Mucosa of descending colon (tissue), 3 donors: ENCODE measurements at places on chromosomes 1 and 21. TPM values are rescaled to one million over a fixed set of nuclear protein-coding genes. Genes with fewer than 3 reads are reported as not detected.

DNA sequence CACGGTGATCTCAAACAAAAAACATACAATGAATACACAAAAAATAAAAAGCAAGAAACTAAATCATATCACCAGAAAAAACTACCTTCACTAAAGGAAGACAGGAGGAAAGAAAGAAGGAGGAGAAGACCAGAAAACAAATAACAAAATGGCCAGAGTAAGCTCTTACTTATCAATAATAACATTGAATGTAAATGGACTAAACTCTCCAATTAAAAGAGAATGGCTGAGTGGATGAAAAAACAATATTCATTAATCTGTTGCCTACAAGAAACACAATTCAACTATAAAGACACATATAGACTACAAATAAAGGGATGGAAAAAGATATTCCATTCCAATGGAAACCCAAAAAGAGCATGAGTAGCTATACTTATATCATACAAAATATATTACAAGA lies 27.2 kb downstream of the LRIF1 start:
- no peak for DNase-seq

KDF1 gene
- 27.0 TPM for total RNA-seq

DNASE2B gene
- 1.0 TPM for total RNA-seq

DNA sequence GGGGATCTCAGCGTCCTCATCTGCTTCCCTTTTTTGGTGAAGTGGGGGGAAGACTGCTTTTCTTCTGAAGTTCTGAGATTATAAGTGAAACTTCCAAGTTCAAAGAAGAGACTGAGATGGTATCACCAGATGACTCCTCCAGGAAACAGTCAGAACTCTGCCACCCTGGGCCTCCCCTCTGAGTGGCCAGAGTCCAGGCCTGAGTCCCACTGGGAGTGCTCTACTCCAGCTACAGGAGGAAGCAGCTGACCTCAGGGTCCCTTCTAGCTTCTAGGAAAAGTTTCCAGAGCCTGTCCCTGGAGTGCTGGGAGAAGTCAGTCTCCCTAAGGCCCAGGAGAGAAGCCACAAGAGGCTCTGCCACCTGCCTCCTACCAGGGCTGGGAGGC lies 104.7 kb downstream of the CASZ1 start:
- no peak for DNase-seq

RBBP5 gene
- 14.7 TPM for total RNA-seq

SELENBP1 gene
- 1,654 TPM for total RNA-seq

GRCh38 chr1:112256411-112256810 lies 139.6 kb upstream of the CTTNBP2NL start:
- DNase-seq = no peak

DNA sequence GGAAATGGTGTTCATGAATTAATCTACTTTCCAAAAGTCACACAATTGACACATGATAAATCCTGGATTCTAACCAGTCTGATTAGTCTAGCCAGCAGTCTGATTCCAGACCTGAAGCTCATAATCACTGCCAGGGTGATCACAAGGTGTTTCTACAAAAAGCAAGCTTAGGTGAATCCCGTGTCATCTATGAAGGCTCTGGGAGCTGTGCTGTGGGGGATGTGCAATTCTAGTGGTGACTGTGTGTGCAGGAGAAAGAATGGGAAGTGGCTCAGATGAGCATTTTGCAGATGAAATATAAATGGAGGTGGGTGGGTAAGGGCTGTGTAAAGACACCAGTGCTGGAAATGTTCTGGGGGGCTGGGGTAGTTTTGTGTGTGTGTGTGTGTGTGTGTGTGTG lies 1.8 kb upstream of the NPPB start:
- no peak for DNase-seq

S100A14 gene
- 122 TPM for total RNA-seq

GRCh38 chr1:9345471-9345870 lies 52.8 kb downstream of the SPSB1 start:
- DNase-seq = no peak

PBX1 gene
- total RNA-seq = 82.8 TPM

GRCh38 chr1:189499736-189500135 lies 977.9 kb downstream of the BRINP3 start:
- DNase-seq = no peak

RGS16 gene
- total RNA-seq = 2.3 TPM

DNA sequence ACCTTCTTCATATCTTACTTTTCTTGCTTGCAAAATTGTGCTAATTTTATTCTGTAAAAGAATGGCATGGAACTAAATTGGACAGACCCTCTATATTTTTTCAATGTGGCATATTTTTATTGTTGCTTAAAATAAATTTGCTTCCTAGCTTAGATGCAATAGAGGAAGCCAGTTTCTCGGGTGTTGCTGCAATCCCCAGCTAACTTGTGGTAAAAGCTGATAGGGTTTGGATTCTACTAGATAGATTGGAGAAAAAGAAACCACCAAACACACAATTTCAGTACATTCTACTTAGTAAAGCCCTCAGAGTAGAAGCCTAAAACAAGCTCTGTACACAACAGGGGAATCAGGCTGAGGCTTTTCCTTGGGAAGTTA lies 49.5 kb upstream of the GCLM start:
- no peak for DNase-seq

GRCh38 chr1:97457446-97458089 lies 463.3 kb downstream of the DPYD start:
- DNase-seq = no peak

DNA sequence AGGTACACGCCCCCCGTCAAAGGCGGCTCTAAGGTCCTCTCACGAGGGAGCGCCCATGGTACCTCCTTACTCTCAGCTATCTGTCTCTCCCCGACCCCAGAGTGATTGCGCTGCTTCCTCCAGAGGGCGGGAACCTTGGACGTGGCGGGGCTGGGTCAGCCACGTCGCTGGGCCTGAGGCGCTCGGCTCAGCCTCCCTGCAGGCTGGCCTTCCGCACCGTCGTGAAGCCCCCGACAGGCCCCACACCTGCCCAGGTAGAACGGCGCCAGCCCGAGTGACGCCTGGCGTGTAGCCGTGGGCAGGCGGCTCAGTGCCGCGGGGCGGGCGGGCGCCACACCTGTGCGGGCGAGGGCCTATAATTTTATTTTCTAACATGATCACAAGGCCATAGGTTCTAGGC lies 122.2 kb upstream of the BEND5 start:
- no peak for DNase-seq

TMEM269 gene
- not detected for total RNA-seq

DNA sequence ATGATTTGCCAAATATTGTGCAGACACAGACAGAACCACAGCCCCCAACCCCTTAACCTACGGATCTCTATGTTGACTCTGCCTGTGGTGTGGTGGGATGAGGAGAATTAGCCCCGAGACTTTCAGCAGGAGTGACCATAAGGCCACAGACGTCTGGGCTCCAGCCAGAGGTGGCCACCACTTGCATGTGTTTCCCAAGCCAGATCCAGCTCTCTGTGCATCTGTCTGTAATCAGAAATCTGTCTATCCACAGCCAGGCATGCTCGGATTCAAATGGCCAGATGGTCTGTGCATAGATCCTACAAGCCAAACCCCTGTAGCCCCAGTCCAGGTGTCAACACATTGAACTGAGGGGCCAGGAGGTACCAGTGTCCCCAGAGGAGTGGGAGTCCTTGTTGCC lies 140.6 kb downstream of the SYF2 start:
- DNase-seq = no peak

DNA sequence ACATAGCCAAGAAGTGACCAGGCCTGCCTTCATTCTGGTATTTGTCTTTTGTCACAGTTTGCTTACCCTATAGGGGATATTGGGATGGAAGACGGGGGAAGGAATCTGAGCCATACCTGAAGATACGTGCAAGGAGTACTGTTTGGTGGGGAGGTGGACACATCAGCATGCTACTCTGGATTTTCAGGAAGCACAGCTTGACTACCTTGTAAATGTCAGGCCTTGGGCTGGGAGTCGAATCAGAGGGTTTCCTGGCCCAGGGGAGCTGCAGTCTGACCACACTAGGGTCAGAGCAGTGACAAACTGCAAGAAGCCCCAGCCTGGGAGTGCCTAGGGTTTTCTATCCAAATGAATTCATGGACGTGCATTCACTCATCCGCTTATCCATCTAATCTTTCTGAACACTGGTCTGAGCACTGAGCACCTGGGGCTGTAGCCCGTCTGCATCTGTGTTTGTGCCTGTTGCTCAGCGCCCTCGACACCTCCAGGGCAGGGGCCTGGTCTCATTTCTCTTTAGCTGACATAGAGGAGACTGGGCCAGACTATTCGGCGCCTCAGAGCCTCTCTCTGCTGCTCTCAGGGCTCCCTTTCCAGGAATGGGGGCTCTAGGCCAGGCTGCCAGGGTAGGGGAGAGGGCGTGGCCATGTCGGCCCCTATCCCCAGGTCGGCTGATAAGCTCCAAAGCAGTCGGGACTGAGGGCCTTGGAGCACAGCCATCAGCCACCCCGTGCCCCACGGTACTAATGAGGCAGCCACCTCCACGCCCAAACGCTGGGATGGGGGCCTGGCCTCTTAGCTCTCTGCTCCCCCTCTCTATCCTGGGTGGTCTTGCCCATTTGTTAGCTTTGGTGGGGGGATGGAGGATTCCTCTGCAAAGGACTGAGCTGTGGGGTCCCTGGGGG lies 47.0 kb upstream of the SLC2A1 start:
- DNase-seq = no peak

MAP3K21 gene
- total RNA-seq = 12.6 TPM

GRCh38 chr21:45405819-45406762 lies 1.1 kb downstream of the COL18A1 start:
- DNase-seq = peak; percentile 42

PTGFR gene
- 0.49 TPM for total RNA-seq

GRCh38 chr1:24762133-24762676 lies 17.0 kb downstream of the CLIC4 start:
- DNase-seq = no peak

DNA sequence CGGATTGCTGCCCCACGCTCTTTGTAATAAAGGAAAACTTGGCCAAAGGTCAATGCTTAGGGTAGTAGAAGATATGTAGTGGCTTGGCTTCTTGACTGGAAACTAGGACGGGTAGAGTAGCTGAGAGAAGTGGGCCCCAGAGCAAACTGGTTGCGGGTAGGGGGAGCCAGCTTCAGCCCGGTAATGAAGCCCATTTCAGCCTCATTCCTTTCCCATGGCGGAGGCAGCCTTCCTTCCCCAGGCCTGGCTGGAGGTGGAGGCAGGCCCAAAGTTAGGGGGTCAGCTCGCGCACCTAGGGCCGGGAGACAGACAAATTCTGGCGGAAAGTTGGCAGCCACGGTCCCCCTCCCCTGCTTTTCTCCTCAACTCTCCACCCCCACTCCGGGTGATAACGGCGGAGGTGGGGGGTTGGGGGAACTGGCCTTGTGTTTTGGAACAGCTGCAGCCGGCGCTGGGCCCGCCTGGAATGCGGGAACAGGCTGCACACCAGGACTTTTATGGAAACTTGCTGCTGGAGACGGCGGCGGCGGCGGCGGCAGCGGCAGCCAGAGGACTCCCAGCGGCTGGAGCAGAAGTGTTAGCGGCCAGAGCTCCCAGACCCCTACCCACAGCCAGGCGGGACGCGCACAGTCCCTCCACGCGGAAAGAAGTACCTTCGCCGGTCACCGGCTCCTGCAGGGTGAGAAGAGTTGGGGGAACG lies at the start of gene NEXN:
Gene NEXN (plus strand): TSS at position 544 of the 700 bp plus-strand sequence. CDS start 27,483 bp downstream, outside the sequence.
- DNase-seq = peak; percentile 66

DNA sequence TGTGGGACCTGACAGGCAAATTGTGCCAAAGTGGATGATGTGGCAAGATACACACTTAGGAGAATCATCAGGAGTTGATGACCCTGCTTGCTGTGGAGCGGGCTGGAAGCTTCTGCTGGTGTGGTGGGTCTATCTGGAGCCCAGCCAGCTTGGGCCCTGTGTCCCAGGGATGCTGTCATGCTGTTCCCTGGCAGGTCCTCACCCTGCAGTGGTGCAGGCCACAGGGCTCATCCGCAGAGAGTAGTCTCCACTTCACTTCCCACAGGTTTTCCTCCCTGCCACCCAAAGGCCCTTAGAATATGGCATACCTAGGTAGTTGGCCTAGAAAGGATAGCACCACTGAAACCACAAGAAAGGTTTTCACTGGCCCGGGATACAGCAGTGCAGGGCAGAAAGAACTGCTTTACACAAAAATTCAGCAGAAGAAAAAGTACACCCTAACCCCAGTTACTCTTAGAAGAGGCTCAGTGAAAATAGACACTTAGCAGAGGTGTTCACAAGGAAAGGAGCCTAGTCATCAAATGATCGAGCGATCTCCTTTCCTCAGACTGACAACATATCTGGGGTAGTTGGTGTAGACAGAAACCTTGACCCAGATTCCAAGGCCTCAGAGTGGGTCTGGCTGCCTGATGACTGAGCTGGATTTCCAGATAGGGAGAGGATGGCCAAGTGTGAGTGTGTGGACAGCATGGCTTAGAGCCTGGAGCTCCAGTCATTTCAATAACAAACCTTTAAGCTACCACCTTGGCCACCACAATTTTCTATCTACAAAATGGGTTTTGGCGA lies 1.3 kb upstream of the C1orf226 start:
- peak; percentile 10 for DNase-seq

GRCh38 chr1:53091841-53092645 lies 30.0 kb downstream of the PODN start:
- no peak for DNase-seq

DNA sequence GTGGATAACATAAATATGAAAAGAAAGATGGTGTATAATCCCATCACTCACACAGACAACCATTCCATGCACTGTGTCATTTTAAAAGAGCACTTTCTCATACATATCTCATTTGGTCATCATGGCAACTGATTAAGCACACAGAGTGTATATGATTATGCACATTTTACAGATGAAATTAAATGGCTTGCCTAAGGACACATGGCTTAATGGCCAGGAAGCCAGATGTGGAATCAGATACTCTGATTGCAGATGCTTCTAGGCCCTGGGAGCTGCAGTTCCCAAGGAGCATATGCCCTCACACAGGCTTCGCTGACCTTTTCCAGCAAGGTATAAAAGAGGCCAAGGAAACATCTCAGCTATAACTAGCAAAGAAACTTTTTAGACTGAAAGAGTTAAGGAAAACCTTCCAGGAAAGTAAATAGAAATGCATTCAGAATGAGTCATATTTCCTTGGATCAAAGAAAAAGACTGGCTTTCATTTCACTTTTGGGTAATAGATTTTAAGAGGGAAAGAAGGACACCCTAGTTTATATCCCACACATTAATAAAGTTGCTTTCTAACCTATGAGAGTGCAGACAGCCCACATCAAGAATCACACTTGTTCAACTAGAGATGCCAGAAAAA lies 19.6 kb upstream of the FAM89A start:
- no peak for DNase-seq

DNA sequence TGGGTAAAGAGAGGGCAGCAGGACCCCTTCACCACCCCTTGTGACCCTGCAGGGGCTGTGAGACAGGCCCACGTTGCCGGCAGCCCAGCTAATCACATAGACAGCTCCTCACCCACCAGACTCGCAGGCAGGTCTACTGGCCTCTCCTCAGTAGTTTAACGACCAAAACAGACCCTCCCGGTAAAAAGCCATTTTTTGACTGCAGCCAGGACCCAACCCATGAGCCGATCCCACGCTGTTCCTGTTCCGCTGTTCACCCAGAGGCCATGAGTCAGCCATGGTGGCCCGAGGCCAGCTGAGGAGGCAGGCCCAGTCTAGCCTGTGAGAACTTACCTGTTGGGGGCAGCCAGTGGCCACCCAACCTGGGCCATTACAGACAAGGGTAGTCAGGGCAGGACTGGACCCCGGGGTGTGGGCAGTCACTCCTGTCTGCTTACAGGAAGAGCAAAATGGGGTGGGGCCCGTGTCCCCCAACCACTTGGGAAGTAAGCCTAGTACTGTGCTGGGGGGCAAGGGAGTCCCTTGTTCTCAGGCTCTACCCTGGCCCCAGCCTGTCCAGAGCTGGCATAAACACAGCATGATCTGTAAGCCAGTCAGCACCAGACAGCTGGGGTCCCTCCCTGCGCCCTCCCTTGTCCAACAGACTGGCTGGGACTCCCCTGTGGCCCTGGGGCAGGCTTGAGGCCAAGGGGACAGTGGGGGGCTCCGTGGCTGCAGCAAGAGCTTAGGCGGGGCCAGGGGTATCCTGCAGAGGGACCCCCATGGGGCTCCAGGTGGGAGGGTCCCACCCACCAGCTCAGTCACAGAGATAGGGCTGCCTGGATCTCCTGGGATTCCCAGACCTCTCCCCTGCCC lies 61.9 kb downstream of the WNT9A start:
- DNase-seq = peak; percentile 70
